NCI-H1930 (cell line): ENCODE measurements at places on chromosomes 5 and 9.

DNA sequence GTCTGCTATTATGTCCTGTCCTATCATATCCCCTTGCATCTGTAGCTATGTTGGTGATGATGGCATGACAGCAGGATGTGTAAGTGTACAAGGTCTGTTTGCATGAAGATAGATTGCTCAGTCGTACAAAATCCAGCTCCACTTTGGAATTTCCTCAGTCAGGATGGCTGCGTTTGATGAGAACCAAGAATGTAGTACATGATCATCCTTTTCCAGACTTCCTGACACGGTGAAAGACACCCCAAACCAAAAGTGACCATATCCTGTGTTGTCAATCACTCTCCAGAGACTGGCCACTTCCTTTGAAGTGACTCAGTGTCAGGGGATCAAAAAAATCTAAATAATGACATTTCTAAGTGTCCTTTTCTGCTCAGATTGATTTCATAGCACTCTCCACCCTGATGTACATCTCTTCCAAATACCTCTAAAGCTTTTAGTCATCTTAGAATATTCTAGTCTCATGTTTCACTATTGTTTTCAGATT, 213.4 kb downstream of the PLK2 start:
- no peak for DNase-seq

- DNase-seq, result no peak
Observed at GRCh38 chr5:111261610-111262009, 37.4 kb downstream of the CAMK4 start.

DNA sequence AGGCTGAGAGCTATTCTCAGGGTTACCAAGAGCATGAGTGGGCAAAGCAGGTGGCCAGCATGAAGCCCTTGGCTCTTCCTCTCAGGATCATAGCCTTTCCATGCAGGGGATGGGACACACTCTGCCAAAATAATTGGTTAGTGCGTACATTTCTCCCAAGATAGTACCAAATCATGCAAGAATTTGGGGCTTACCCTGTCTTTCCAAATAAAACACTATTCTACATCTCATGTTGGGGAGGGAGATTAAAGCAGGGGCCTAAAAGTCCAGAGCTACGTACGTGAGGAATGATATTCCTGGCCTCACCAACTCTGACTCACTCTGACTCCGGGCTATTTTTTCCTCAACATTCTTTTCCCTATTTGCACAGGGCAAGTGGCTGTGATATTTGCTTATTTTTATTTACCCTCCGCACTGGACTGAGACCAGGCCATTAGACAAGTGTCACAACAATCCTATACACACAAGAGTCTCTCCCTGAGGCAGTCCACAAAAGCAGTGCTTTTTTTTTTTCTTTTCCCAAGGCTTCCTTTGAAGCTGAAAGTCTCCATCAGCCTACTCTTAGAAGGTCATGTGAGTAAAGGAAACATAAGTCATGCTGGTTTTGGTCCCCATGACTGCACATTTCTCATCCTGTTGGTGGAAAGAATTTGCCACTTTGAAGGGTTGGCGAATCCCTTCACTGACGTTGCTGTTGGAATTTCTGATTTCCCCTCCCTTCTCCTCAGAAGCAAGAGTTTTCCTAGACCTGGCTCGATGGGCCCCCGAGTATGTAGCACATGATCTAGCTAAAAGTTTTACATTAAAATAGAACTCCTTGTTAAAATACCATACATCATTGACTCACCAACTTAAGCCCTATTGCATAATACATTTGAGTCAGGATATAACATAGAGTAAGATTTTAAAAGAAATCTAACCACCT, 40.0 kb downstream of the TMEM252 start:
- no peak for DNase-seq

DNA sequence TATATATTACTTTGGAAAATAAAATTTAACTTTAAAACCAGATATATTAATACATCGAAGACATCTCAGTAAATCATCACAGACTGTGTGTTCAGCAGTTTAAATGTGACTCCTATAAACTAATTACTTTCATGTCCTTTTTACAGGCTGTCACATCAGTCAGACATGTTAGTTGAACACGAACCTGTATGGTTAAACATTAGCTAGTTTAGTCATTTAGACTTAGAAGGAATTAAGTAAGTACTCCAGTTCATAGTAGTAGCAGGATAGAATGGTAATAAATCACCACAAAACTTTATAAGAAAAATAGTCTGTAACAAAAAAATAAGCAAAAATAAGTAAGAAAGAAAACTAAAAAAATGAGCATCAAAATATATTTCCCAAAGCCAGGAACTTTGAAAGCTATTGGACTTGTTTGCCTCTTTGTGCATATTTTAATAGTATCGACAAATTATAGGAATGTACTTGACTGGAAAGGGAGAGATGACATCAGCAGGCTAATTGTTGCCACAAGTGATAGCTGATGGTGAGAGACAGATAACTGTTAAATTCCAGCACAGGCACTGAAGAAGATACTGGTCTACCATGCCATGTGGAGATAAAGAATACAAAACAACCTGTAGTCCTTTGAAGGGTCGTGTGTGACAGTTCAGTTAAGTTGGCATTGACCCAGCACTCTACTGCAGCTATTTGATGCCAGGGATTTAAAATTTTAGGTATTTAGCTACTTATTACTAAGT, 83.9 kb downstream of the RIC1 start:
- no peak for DNase-seq

GRCh38 chr5:146669656-146670055, 153.7 kb upstream of the GPR151 start:
- no peak for DNase-seq

- DNase-seq, result no peak
Observed at GRCh38 chr9:92294297-92294676, 790 bp upstream of the IARS1 start.

DNA sequence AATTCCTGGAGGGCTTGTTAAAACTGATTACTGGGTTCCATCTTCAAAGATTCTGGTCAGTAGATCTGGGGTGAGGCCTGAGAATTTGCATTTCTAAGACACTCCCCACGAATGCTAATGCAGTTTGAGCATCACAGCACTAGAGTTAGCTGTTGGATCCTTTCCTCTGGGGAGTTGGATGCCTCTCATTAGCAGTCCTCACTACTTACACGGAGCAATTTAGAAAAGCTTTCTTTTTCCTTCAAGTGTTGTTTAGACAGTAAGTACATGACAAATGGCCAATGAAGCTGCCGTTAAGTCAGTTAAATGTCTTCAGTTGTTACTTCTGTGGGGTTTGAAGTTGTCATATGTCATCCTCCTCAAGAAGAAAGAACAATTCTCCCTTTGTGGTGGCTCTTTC, 74.9 kb upstream of the HMHB1 start:
- DNase-seq, result no peak

GRCh38 chr9:69136779-69137178, 37.3 kb upstream of the TJP2 start:
- no peak for DNase-seq

DNA sequence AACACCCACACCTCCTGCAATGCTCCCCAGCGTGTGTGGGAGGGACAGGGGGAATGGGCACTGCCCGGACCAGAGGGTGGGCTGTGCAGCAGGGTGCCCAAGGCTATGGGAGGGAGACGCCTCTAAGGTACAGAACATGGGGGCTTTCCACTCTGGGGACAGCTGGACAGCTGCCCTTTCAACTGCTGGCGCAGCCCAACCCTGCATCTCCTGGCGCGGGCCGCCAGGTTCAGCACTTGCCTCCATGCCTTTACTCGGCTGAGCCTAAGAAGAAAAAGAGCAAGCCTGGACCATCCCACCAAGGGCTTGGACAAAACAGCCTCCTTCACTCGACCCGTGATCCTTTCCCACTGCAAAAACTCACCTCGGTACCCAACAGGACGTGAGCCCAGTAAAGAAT, 15.0 kb downstream of the AK8 start:
- no peak for DNase-seq

- no peak for DNase-seq
Observed at GRCh38 chr5:38582293-38582974, 26.0 kb upstream of the LIFR start.

GRCh38 chr5:107208867-107209266, 461.9 kb downstream of the EFNA5 start:
- no peak for DNase-seq

- DNase-seq, result no peak
Observed at GRCh38 chr9:29691758-29692407, 2118.6 kb upstream of the C9orf72 start.

DNA sequence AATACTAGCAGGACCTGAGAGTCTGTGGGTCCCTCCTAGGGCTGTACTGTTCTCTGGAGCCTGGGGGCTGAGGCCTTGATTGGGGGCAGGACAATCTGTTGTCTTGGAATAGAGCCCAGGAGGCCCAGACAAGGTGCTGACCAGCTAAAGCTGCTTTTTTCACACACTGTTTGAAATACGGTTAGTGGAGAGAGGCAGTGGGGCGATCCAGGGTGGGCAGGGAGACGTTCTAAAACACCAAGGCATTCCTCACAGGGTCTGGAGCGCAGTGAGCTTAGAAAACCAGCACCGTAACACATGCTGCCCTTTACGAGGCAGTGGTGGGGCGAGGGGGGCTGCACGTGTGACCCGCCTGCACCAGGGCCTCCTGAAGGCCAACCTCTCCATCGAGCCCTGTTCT, 55.1 kb downstream of the EHMT1 start:
- no peak for DNase-seq

DNA sequence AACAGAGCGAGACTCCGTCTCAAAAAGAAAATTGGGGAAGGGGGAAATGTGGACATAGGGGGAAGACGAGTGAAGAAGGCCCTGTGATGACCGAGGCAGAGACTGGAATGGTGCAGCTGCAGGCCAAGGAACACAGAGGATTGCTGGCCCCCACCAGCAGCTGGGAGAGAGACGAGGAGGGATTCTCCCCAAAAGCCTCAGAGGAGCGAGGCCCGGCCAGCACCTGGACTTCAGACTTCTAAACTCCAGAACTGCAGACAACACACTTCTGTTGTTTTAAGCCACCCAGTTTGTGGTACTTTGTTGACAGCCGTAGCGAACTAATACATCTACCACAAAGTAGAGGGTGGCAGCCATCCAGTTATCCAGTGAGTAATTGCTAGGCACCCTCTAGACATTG, 124.6 kb downstream of the ATPSCKMT start:
- DNase-seq, result no peak

- DNase-seq, result no peak
Observed at GRCh38 chr5:160969645-160970044, 117.6 kb upstream of the ATP10B start.

- no peak for DNase-seq
Observed at GRCh38 chr5:66860199-66860975, 264.2 kb downstream of the MAST4 start.

GRCh38 chr5:180868960-180869359, 7.9 kb upstream of the ZFP62 start:
- DNase-seq, result peak; percentile 45

DNA sequence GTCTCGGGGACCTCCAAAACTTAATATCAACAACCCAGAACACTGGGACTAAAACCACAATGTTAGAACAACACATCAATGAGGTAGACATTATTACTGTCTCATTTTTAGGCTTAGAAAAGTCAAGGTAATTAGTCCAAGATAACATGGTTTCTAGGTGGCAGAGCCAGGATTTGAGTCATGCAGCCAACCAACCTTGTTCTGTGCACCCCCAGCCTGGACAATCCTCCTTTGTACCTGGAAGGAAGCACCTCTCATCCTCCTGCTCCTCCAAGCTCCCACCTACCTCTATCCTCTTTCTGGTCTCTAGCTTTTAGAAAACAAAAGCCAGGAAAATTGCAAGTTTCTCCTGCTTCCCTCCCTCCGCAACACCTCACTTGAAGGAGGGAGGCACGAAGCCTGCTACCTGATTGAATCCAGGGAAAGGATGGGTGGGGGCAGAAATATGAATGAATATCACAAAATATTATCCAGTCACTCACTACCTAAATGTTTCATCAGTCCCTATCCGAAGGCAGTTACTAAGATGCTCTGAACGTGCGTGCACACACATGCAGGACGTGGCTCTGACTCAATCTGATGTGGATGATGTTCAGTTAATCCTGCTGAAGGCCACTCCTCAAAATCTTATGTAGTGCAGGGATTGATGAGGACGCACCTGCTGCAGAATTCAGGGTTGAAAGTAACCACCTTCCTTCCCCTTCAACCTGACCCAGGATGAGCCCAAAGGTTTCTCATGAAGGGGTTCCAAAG, 26.3 kb upstream of the TTC1 start:
- DNase-seq, result no peak

DNA sequence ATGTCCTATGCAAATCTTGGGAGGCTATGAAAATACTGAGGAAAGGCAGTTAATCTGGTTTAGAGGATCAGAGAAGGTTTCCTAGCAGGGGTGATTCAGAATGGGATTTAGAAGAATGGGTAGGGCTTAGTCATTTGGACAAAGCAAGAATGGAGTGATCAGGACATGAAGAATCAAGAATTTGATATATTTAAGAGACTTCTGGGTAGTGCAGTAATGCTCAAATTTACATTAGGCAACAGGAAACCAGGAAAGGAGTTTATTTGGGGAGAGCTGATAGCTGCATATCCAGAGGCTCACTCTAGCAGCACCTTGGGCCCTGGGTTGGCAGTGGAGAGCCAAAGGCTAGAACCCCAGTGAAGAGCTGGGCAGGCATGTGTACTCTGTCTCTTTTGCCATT, 78.9 kb upstream of the PAPPA start:
- no peak for DNase-seq

- no peak for DNase-seq
Observed at GRCh38 chr5:180323941-180324600, 29.1 kb downstream of the GFPT2 start.

GRCh38 chr5:178940569-178941360, at the start of gene ZNF454:
Gene ZNF454, plus strand, starts transcription at chr5:178941198. Its CDS starts 1,594 bp downstream, at chr5:178942792.
- peak; percentile 72 for DNase-seq

DNA sequence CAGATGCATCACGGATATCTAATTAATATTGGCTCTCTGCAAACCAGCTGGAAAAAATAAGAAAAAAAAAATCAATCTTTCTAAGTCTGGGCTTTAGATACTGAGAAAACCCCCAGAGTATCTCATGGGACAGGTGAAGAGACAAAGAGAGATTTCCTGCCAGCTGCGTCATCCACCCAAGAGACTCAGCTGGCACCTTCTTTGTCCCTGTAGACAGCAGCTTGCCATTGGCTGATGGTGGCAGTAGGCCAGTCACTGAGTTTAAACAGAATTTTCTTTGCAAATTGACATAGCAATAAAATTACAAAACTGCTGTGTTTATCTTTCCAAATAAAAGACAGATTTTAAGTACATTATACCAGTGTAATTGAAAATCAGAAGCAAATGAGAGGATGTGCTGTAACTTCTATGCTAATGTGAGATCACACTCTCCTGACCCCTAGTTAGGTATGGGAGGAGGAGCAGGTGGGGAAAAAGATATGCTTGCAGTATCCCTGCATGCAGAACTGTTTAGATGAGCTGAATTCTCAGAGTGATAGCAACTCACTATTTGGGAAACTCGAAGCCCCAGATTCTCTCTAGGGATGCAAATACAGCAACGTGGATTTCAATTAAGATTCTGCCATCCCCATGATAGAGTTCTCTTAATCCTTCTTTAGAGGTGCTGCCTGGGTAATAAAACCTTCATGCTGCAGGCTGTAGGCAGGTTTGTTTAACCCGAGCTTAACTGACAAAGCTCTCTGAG, 72.2 kb downstream of the NMUR2 start:
- DNase-seq, result peak; percentile 66

DNA sequence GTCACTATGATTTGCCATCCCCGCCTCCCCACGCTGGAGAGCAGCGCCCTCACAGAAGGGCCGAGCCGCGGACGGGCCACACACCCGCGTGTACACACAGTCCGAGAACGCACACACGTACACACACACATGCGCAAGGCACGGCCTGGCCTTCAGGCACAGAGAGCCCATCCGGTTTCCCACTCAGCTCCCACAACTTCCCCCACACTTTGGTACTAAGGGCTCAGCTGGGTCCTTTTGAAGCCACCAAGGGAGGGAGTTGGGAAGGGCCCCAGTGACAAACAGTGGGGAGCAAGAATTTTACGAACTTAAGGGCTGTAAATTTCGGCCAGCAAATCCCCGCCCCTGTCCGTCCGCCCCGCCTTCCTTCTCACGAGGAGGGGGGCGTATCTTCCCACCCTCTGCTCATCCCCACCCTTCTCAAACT, 133.3 kb upstream of the HAND1 start:
- no peak for DNase-seq
